ENCODE measurements at places on chromosomes 13 and 19.

- DNase-seq = no peak
Measured at GRCh38 chr19:51690454-51691073, 2.6 kb upstream of the SPACA6 start.

DNA sequence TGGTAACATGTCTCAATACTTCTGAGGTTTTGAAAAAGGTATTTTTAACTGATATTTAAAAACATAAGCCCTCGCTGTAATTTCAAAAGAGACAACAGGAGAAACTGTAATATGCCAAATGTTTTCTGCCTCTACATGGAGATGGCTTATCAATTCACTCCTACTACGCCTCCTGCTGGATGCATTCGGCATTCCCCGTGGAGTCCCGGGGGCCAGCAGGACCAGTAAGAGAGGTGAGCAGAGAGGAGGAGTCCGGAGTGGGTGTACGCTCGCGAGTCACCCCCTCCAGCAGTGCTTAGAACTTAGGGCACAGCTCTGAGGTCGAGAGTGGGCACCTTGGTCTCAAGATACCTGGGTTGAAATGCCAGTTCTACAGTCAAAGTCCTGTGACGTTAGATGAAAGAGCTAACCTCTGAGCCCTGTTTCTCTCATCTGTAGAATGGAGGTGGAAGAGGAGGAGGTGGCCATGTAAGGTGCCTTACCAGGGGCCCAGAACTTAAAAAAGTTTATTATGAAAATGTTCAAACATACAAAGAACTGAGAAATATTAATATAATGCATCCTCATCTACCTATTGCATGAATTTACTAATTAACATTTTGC is 110.2 kb downstream of the STK24 start:
- DNase-seq = no peak

GRCh38 chr13:23859904-23860303 is 29.3 kb downstream of the MIPEP start:
- no peak for DNase-seq

- DNase-seq = no peak
Measured at GRCh38 chr13:30103161-30103840, 204.1 kb downstream of the KATNAL1 start.

DNA sequence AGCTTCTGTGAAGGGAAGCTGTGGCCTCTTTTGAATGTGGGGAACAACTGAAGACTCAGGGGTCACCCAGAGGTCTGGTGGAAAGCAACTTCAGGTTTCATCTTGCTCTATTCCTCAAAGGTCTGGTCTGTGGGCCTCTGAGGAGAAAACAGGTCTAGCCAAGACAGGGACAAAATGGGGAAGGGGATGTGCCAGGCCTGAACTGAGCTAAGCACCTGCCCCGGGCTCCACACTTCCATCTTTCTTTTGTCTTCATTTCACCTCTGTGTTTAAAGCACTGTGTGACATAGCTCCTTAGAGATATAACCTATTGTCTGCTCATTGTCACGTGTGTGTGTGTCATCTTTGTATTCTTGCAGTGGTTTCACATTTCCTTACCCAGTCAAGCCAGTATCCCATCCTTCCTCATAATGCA is 19.9 kb upstream of the GDF15 start:
- DNase-seq = no peak

GRCh38 chr19:29040292-29040691 is 172.7 kb downstream of the UQCRFS1 start:
- no peak for DNase-seq

DNA sequence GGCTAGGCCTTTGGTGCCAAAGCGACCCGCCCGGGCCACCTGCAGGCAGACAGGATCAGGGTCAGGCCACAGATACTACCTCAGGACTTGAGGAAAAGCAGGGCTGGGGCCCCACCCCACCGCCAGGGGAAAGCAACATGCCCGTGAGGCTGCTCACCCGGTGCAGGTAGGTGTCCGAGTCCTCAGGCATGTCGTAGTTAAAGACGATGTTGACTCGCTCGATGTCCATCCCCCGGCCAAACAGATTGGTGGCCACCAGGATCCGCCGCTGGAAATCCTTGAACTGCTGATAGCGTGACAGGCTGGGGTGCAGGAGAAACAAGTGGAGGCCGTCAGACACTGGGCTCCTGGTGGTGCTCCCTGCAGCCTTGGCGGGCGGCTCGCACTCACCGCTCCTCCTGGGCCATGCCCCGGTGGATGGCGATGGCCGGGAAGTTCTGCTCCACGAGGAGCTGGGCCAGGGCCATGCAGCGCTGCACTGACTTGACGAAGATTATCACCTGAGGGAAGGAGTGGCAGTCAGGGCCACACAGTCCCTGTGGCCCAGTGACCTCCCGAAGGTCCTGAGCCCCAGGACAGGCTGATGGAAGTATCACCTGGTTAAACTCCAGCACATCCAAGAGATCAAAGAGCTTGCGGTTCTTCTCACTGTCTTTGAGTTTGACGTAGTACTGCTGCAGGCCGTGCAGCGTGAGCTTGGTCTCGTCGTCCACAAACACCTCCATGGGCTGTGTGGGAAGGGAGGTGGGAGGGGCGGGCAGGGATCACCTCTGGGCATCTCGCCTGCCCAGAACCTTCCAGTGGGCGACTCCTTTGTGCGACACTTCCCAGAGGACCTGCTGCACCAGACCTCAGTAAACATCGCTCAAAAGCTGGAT is 9.8 kb downstream of the DDX39A start:
- no peak for DNase-seq

DNA sequence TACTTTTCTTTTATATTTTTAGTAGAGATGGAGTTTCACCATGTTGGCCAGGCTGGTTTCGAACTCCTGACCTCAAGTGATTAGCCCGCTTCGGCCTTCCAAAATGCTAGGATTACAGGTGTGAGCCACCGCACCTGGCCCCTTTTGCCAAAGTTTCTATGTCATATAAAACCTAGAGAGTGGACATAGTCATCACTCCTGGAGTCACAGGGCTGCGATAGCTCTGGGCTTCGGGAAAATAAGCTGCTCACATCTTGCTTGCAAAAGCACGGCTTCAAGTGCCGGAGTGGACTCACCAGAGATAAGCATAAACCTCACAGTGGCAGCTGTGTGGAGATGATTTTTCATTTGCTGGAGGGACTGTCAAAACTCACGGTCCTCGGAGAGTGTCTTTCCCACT is 171.2 kb downstream of the TEX29 start:
- DNase-seq = no peak

DNA sequence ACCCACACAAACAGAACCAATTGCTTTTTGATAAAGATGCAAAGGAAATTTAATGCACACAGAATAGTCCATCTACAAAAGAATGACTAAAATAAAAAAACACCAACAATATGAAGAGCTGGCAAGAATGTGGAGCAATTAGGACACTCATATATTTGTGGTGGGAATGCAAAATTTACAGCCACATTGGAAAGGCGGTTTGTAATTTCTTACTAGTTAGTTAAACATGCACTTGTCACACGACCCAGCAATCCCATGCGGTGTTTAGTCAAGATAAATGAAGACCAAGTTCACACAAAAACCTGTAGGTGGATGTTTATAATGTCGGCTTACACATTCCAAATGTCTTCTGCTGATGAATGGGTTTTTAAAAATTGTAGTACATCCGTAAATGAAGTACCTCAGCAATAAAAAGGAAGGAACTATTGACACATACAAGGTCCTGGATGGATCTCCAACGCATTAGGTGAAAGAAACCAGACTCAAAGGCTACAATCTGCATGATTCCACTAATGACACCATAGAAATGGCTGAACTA is 5.2 kb downstream of the GRTP1 start:
- DNase-seq = no peak

- DNase-seq = no peak
Measured at GRCh38 chr19:58401840-58402421, 6.5 kb downstream of the RNF225 start.

GRCh38 chr13:70394031-70394548 is 285.8 kb upstream of the KLHL1 start:
- no peak for DNase-seq

- DNase-seq = no peak
Measured at GRCh38 chr13:24274452-24275021, 34.8 kb upstream of the C1QTNF9 start.

DNA sequence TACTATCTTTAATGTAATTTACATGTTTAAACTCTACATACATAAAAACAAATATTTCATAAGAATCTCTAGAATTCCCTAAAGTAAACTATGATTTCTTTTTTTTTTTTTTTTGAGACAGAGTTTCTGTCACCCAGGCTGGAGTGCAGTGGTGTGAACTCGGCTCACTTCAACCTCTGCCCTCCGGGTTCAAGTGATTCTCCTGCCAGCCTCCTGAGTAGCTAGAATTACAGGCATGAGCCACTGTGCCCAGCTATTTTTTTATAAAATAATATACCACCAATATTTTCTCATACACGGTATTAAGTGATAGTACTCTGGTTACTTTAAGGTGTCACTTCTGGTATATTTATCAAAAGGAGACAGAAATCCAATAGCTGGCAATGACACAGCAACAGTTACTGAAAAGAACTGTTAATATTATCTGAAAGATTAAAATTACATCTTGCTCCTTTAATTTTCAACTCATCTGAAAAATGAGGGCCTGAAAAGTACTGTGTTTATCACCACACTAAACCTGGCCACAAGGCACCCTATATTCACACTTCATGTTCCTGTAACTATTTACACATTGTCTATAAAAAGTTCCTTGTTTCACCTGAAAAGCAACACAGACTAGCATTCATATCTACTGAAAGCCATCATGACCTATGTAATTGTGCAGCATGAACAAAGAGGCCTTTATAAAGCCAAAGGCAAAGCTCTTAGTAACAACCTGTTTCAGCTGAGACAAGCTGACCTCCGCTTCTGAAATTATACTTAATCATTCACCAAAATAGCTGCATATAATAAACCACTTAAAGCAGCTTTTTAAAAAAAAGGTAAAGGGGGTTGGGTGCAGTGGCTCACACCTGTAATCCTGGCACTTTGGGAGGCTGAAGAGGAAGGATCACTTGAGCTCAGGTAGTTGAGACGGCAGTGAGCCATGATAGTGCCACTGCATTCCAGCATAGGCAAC is 106.1 kb downstream of the SLC25A15 start:
- DNase-seq = no peak

GRCh38 chr13:31124204-31124603 is 37.5 kb downstream of the HSPH1 start:
- DNase-seq = no peak

GRCh38 chr19:39195755-39196154 is 1.0 kb upstream of the NCCRP1 start:
- no peak for DNase-seq

- DNase-seq = no peak
Measured at GRCh38 chr13:106010836-106011235, 524.6 kb downstream of the EFNB2 start.

- no peak for DNase-seq
Measured at GRCh38 chr13:83057119-83057518, 825.2 kb downstream of the SLITRK1 start.

- DNase-seq = no peak
Measured at GRCh38 chr19:7301525-7301924, 7.3 kb upstream of the INSR start.

DNA sequence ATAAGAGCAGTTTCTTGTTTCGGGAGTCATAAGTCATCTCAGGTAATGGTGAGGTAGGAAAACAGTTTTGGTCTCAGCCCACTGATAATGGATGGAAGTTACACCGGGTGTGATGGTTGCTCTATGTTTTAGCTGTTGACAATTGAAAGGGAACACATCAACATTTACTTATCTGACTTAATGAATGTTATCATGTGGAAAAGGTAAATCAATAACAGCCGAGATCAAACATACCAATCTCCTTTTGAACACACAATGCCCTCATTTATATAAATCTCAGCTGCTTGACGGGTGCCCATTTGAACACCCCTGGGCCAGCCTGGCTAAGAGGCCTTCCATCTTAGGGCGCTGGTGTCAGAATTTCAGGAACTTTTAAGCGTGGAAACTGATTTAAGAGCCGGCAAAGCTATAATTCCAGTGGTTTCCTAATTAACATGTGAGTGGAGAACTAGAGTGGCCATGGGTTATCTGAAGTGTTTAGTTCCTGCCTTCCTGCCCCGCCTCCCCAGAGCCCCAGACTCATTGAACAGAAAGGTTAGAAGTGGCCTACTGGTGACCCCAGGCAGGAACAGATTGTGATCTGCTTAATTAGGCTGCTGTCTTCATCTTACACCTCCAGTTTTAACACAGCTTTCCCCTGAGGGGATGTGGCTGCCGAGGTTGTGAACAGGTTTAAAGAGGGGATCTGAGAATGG is 572.7 kb downstream of the FGF9 start:
- no peak for DNase-seq

- no peak for DNase-seq
Measured at GRCh38 chr13:99323488-99323887, 16.3 kb upstream of the GPR183 start.

- DNase-seq = no peak
Measured at GRCh38 chr13:108225440-108225839, 7.2 kb downstream of the ABHD13 start.

GRCh38 chr13:40682449-40683240 is 16.2 kb upstream of the FOXO1 start:
- no peak for DNase-seq

DNA sequence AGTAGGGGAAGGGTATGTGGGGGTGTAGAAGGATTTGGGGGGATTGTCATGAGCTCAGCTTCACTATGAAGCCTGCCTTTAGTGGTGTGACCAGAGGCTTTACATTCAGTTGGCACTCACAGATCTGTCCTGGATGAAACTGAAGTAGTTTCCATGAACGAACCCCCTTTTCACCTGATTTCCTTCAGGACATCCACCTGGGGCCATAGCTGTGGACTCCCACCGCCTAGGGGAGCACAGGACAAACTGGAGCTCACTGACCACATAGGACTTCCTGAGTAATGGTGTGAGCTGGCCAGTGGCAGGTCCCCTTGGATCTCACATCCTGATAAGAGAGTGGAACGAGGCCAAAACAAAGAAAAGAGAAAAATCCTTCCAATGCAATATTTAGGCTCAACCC is 54.1 kb downstream of the MRPL57 start:
- no peak for DNase-seq

DNA sequence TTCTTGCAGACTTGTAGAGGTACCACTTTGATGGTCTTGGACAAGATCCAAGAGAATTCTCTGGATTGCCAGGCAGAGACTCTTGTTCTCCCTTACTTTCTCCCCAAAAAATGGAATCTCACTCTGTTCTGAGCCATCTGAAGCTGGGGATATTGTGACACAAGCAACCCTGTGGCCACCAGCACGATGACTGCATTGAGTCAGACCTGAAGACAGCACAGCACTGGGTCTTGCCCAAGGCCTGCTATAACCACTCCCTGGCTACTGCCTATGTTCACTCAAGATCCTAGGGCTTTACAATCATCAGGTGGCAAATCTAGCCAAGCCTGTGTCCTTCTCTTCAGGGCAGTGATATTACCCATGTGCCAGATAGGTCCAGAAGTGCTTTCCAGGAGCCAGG is 202.5 kb upstream of the SERP2 start:
- DNase-seq = no peak

- DNase-seq = no peak
Measured at GRCh38 chr13:73090823-73091187, 32.0 kb downstream of the KLF5 start.

Data from stimulated activated CD8-positive, alpha-beta memory T cell treated with anti-CD3 and anti-CD28 coated beads, Interleukin-15, amount 100 ng/mL, for 24 hours (primary cell).